T-helper 2 cell (primary cell): ENCODE measurements at places on chromosomes 3 and 15.

DNA sequence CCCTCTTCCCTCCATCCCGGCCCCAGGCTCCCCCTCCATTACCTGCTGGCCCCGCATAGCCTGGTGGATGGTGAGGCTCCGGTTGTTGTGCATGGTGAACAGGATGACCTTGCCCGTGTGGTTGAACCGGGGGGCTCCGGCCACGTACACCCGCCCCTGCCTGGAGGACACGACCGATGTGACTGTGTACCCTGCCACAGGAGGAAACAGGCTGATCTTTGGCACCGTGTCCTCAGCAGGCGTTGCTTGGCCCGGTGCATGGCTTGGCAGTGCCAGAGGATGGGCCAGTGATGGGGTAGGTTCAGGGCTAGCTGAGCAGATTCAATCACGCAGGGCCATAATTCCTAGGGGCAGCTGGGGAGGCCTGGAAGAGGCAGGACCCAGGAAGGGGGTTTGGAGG lies 58.1 kb downstream of the FEM1B start:
- DNase-seq = no peak

DNA sequence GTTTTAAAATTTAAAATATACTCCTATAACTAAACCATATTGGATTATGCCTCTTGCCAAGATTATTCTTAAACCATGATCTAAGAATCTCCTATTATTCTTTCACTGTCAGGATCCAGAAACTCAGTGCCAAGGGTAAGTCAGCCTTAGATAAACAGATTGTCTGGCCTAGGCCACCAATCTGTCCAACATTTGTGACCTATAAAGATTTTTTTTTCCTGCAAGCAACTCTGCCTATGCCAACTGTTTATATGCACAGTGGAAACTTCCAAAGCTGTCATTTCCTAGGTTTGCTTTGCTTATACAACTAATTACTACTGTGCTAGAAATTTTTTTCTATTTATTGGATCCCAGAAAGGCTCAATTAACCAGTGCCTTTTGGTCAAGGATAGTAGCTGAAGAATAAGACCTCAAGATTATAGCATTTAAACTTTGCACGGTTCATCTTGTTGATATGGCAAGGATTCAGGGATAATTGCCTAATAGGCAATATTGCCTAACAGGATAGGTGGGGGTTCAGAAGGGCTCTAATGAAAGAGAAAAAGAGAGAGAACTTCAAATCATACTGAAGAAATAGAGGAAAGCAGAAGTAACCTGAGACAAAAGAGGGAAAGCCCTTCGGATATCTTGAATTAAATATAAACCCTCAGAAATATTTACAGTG lies 22.8 kb downstream of the GAP43 start:
- DNase-seq = no peak

DNA sequence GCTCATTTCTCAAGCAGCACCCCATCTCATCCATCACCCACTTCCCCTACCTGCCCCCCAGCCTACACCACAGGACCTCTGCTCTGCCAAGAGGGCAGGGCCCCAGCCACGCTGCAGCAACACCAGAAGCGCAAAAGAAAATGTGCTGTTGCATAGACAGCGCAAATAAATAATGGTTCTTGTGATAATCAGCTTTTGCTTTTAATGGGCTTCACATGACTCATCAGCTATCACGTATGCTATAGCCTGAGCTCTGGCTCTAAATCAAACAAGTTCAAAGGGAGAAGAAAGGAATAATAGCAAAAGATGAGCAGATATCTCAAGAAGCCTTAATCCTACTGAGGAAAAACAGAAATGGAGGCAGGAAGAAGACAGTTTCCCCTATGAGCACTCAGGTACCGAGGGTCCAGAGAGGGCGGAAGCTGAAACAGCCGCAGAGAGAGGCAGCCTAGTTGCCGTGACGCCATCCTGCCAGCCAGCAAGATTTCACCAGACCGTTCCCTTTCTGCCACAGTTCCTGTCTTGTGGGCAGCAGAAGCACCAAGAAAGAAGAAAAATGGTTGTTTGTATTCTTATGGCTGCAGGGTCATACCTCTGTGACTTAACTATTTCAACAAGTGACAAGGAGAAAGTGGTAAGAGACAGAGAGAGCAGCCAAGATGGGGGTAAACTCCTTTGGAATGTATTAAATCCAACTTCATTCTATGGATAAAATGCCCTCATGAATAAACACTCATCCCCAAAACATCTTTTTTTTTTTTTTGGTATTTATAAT lies 22.0 kb downstream of the RAB27A start:
- peak; percentile 27 for DNase-seq

GRCh38 chr15:98177966-98178592 lies 217.6 kb downstream of the ARRDC4 start:
- DNase-seq = no peak

DNA sequence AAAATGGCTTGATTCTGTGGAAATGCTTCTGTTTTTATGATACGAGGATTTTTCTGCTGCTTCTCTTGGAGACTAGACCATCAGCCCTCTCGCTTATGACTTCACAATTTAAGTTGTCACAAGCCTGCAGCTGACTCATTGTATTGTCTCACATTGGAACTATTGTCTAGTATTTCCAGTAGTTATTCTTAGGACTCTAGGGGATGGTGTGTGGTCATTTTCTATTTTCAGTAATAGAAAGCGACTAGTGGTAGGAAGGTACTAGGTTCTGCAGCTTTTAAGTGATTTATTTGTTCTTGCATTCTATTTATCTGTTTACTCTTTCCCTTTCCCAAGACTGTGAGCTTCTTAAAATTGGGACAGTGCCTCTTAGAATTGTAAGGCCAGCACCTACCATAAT lies 66.3 kb upstream of the CRTC3 start:
- DNase-seq = no peak

- DNase-seq = no peak
Observed at GRCh38 chr15:39622660-39623516, 42.0 kb downstream of the THBS1 start.

GRCh38 chr3:177357352-177358090 lies 160.2 kb upstream of the TBL1XR1 start:
- DNase-seq = no peak

DNA sequence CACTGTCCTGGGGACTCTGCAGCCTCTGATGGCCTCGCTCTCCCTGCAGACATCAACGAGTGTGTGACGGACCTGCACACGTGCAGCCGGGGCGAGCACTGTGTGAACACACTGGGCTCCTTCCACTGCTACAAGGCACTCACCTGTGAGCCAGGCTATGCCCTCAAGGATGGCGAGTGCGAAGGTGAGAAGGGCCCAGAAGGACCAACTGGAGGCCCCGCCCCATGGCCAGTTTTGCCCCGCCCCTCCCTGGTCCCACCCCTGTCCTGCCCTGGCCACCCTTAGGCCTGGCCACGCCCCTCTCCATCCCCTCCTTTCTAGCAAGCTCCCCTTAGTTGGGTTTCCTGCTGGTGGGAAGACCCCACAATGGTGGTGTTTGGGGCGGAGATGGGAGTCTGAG lies 77.5 kb downstream of the FBLN2 start:
- no peak for DNase-seq

GRCh38 chr15:59543721-59544547 lies 67.6 kb upstream of the GCNT3 start:
- DNase-seq = no peak

- no peak for DNase-seq
Observed at GRCh38 chr15:101349047-101349951, 54.3 kb upstream of the SNRPA1 start.

DNA sequence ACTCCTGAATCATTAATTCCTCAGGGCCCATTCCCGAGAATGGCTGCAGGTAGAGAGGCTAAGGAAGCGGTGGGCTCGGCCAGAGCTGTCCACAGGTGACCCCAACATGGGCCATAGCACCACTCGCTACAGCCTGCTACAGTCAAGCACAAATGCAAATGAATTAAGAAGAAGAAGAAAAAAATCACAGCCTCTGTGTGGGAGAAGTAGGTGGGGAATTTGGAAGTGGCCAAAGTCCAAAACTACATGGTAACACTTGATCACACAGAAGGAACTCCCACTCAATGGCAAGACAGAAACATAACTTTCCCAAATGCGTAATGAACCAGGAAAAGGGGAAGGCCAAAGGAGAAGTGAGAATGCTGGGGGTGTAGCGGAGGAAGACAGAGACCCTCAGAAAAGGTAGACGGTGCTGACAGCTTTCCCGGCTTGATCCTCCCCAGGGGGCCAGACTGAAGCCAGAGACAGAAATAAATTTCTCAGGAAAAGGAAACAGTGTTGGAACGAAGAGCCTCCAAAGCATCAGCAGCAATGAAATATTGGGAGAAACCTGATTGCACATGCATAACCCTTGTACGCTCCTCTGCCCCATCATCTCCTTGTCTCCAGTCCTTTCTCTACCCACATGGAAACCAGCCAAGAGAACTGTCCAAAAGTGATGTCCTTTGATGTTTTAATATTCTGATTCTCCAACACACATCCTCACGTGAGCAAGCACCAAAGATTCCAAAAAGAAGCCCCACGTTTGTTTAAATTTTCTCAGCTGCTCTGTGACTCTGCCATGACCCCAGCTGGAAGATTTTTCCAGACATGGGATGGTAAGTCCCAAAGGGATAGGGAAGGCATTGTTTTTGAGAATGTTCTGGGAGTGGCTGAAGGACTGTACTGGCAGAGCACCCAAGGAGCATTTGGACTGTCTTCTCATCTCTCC lies 107.6 kb downstream of the OXNAD1 start:
- DNase-seq = no peak

DNA sequence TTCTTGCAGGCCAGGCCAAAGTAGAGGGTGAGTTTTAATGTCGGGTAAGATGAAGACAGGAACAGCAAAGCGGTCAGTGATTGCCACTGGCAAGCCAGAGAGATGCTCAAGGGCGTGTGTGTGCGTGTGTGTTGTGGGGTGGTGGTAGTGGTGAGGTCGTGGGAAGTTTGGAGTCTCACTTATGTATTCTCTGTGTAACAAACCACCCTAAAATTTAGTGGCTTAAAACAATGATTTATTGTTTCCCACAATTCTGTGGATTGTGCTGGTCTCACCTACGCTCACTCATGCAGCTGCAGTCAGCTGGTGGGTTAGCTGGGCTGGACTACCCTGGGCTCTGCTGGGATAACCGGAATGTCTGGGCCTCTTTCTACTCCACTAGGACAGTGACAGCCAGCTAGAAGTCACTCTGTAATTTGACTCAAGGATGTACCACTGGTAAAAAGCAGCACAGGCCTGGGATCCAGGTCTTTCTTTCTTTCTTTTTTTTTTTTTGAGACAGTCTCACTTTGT lies 50.9 kb upstream of the BHLHE40 start:
- no peak for DNase-seq

- DNase-seq = no peak
Observed at GRCh38 chr3:192408007-192408646, 319.2 kb downstream of the FGF12 start.

GRCh38 chr15:64982472-64982871 lies 7.2 kb downstream of the SPG21 start:
- DNase-seq = no peak

DNA sequence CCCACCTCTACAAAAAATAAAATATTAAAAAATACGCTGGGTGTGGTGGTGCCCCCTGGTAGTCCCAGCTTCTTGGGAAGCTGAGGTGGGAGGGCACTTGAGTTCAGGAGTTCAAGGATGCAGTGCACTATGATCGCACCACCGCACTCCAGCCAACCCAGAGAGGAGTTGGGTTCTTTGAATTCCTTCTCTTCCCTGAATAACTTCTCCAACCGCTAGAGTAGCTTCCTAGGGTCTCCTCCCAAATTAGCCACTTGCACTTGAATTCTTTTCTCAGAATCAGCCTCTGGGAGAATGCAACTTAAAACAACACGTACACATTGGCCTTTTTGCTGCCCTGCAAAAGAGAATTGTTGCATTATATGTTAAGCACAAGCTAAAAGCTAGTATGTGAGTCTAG lies 272.5 kb downstream of the ABHD5 start:
- no peak for DNase-seq

- no peak for DNase-seq
Observed at GRCh38 chr3:24843955-24844354, 349.3 kb upstream of the THRB start.

DNA sequence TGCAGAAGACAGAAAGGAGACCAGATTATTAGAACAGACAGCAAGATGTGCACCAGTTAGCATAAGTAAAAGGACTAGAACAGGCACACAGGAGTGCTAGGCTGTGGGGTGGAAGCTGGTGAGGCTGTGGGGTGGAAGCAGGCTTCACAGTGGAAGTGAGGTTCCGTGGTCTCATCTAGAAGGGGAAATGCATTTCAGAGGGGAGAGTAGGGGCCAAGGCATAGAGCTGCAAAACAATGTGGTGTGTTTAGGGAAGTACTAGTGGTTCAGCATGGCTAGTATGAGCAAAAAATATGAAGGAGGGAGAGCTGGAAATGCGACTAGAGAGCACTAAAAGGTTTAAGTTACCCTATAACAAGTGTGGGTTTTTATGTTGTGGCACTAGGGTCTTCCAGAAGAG lies 6.5 kb downstream of the POPDC2 start:
- DNase-seq = no peak

- DNase-seq = no peak
Observed at GRCh38 chr3:175893566-175893965, 1034.4 kb downstream of the NAALADL2 start.

- no peak for DNase-seq
Observed at GRCh38 chr3:48473617-48473952, 27.0 kb downstream of the ATRIP start.

DNA sequence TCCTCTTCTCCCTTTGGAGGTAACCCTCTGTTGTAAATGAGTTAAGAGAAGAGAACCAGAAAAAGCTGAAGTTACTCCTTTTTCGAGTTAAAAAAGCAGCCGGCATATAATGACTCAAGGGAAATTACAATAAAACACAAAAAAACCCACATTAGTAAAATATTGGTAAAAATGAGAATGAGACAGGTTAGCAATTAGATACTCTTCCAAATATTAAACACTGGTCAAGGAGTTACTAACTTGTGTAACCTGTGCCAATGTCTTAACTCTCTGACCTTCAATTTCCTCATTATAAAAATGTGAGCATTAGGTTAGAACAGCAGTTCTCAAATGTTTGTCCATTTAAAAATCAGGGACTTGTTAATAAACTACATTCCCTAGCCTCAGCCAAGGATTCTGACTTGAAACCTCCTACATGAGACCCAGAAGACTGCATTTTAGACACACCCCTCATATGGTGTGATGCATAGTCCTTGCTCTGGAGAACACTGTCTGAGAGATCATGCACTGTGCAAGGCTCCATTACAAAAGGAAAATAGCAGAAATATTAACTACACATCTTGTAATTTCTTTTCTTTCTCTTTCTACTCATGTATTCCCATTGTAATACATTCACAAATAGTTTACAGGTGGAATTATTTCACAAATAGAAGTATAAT lies 42.7 kb upstream of the TOP2B start:
- DNase-seq = no peak

- DNase-seq = no peak
Observed at GRCh38 chr15:85986741-85987140, 92.9 kb upstream of the AGBL1 start.

DNA sequence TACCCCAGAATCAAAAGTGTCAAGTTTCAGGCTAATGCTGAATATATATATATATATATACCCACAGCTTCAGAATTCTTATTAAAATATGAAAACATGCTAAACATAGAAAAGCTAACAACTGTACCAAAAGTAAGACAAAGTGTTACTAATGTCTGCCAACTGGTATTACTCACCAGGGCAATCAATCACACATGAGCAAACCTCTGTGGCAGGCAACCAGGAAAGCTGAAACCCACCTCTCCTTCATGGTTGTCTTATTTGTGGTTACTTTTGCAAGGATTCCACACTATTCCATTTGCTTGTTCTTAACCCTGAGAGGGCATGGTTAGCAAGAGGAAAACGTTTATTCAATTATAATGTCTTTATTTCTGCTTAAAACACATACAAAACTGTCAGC lies 512.3 kb upstream of the MDFIC2 start:
- DNase-seq = no peak

GRCh38 chr15:31263751-31264558 lies 62.7 kb upstream of the KLF13 start:
- DNase-seq = peak; percentile 61
